ENCODE measurements at places on chromosomes 5 and 9.

DNA sequence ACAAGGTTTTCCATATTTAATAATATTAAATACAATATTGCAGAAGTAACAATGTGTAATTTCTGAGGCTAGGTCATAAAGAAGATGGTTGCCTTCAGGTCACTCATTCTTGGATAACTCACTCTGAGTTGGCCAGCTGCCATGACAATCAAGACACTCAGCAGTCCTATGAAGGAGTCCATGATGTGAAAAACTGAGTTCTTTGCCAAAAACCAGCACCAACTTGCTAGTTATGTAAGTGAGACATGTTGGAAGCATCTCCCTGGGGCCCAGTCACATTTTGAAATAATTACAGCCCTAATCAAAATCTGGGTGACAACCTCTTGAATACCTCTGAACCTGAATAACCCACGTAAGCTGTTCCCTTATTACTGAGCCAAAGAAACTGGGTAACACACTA lies 453.2 kb downstream of the CDH18 start:
- no peak for DNase-seq
- H3K4me3 ChIP-seq: no peak overlapping the region
- no peaks in the 10 kb centered on the region for H3K27me3 ChIP-seq
- H3K36me3 ChIP-seq: no peaks in the 10 kb centered on the region

GRCh38 chr5:40437452-40437861 lies 242.3 kb upstream of the PTGER4 start:
- no peak for DNase-seq
- H3K27ac ChIP-seq: no peak overlapping the region
- H3K4me1 ChIP-seq: peaks cover 5% of the 10 kb centered on the region
- no peaks in the 10 kb centered on the region for H3K36me3 ChIP-seq

DNA sequence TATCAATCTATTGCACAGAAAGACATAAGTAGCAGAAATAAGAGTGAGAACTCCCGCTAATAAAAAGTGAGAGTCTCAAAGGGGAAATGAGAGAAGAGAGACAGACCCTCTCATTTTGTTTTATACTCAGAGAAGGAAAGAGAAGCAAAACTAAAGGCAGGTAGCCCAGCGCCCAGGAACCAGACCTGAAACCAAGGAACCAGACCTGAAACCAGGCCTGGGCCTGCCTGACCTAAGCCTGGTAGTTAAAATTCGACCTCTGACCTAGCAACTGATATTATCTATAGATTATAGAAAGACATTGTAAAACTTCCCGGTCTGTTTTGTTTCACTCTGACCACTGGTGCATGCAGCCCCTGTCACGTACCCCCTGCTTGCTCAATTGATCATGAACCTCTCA lies 134.5 kb upstream of the SEMA6A start:
- H3K4me3 ChIP-seq: no peak overlapping the region
- H3K36me3 ChIP-seq: no peaks in the 10 kb centered on the region
- H3K27ac ChIP-seq: no peak overlapping the region

DNA sequence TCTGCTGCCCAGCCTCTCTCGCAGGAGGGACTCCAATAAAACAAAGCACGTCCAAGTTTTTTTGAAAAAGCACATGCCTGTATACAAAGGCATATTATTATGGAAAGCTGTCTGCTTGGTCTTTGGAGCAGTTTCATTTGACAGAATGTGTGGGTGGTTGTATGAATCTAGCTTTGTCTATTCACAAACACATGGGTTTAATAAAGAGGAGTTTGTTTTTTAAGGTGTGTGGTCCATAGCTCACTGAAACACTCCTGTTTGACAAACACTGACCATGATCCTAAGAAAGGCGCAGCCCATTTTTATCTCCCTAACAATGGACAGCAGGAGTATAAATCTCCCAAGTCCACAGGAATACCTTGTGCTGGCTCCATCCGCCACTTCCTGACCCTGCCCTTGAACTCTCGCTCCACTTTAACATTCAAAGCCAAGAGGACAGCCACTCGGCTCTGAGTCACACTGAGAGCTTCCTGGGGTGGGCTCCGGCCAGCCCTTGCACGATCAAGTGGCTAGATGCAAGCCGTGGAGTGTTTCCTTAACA lies 371.9 kb downstream of the EBF1 start:
- H3K27ac ChIP-seq: no peak overlapping the region
- no peaks in the 10 kb centered on the region for H3K36me3 ChIP-seq
- no peak for DNase-seq
- H3K4me3 ChIP-seq: no peak overlapping the region
- no peaks in the 10 kb centered on the region for H3K4me1 ChIP-seq

- H3K27ac ChIP-seq: no peak overlapping the region
- H3K36me3 ChIP-seq: no peaks in the 10 kb centered on the region
- H3K4me3 ChIP-seq: no peak overlapping the region
- H3K4me1 ChIP-seq: no peaks in the 10 kb centered on the region
Observed at GRCh38 chr5:67435032-67435431, 238.4 kb upstream of the CD180 start.

GRCh38 chr5:52878656-52879055 lies 90.9 kb downstream of the ITGA1 start:
- no peaks in the 10 kb centered on the region for H3K27me3 ChIP-seq
- no peak for DNase-seq
- H3K36me3 ChIP-seq: no peaks in the 10 kb centered on the region

DNA sequence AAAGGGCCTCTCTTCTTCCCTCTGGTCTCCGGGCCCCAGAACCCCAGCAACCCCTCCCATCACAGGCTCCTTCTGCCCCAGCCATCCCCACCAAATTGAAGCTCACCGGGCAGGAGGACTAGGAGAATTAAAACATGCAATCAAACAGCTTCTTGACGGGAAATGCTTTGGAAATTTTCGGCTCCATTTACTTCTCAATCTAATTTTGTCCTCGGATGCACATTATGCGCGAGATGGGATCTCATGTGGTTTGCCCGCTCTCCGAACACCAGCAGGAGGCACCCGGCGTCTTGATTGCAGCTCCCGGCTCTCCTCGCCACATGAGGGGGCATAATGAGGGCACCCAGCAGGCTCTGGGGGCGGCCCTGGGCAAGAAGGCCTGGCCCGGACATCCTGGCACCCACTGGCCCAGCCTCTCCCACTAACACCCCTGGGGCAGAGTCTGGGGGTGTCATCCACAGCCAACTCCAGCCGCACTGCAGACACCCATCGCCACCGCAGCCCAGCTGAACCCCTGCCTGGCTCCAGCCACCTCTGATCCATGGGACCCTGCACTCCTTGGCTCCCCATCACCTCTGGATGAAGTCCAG lies 135.5 kb downstream of the PAX5 start:
- no peak overlapping the region for H3K4me3 ChIP-seq
- H3K27me3 ChIP-seq: no peaks in the 10 kb centered on the region
- H3K36me3 ChIP-seq: no peaks in the 10 kb centered on the region
- no peak for DNase-seq
- 0 out of 2 replicates have a peak, but pooled peaks cover 2% of the 10 kb centered on the region for H3K4me1 ChIP-seq

- no peaks in the 10 kb centered on the region for H3K36me3 ChIP-seq
- H3K27ac ChIP-seq: no peak overlapping the region
- H3K27me3 ChIP-seq: no peaks in the 10 kb centered on the region
- H3K4me3 ChIP-seq: no peak overlapping the region
Observed at GRCh38 chr9:75712700-75713099, 177.8 kb upstream of the PCSK5 start.

GRCh38 chr5:111914966-111915636 lies 158.1 kb upstream of the NREP start:
- no peaks in the 10 kb centered on the region for H3K4me1 ChIP-seq
- H3K27me3 ChIP-seq: no peaks in the 10 kb centered on the region
- no peak overlapping the region for H3K27ac ChIP-seq
- no peak overlapping the region for H3K4me3 ChIP-seq

- H3K27ac ChIP-seq: no peak overlapping the region
- H3K4me3 ChIP-seq: no peak overlapping the region
- no peaks in the 10 kb centered on the region for H3K27me3 ChIP-seq
- no peak for DNase-seq
- H3K4me1 ChIP-seq: no peaks in the 10 kb centered on the region
Observed at GRCh38 chr5:68734781-68735180, 359.0 kb upstream of the SLC30A5 start.

DNA sequence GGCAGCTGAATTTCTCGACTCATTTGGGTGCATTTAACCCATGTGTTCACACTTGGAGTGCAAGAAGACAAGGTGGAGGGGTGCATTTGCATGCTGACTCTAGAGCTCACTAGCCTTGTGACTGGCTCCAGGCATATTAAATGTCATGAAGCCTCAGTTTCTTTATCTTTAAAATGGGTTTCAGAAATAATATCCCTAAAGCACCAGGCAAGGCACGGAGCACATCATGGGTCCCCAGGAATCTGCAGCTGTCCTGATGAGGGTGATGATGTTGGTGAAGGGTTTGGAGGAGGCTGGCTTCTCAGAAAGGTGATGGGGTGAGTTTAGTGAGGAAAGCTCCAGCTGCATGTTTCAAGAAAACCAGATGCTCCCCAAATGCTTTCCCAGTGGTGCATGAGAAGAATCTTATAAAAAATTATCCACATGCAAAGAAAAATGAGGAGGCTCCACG lies 14.8 kb downstream of the STC2 start:
- peaks cover 1% of the 10 kb centered on the region for H3K4me1 ChIP-seq
- no peaks in the 10 kb centered on the region for H3K27me3 ChIP-seq
- no peak for DNase-seq
- H3K36me3 ChIP-seq: peaks cover 27% of the 10 kb centered on the region

- peaks cover 6% of the 10 kb centered on the region for H3K4me1 ChIP-seq
- H3K27me3 ChIP-seq: no peaks in the 10 kb centered on the region
- no peak overlapping the region for H3K27ac ChIP-seq
- DNase-seq: peak; percentile 43
Observed at GRCh38 chr9:123756484-123757106, 173.3 kb downstream of the DENND1A start.
